Left ventricle myocardium inferior (tissue), 1 donor: ENCODE measurements at places on chromosomes 16 and 17.

- no peak for DNase-seq
These were observed 12.7 kb upstream of the FAM20A start for GRCh38 chr17:68613739-68614298.

DNA sequence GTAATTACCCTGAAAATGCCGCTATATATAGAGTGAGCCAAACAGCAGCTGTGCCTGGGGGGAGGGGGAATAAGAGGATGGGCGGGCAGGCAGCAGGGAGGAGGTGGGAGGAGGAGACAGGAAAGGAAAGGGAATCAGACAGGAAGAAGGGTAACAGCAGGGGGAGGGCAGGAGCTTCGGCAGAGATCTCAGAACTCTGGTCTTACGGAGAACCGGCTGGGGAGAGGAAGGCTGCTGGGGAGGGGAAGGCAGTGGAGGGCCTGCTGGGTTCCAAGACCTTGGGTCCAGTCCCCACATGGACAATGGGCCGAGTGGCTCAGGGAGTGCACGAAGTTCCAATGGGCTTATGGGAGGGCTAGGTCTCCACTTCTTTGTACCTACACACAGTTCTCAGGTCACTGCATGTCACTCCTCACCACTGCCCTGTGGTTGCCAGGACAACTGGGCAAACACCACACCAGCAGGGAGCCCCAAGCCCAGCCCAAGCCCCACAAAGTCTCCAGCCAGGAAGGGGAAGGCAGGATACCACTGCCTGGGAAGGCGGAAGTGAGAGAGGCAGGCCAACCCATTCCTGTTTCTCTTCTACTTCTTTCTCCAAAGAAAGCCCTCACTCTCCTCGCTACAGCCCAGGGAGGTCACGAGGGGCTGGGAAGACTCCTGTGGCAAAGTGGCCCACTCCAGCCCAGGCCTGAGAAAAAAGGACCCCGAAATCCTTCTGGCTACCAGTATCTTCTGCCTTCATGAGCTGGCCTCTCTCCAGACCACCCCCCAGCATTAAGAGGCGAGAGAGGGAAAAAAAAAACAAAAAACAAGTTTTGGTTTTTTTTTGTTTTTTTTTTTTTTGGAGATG, 25.3 kb downstream of the G6PC3 start:
- peak; percentile 71 for DNase-seq

DNA sequence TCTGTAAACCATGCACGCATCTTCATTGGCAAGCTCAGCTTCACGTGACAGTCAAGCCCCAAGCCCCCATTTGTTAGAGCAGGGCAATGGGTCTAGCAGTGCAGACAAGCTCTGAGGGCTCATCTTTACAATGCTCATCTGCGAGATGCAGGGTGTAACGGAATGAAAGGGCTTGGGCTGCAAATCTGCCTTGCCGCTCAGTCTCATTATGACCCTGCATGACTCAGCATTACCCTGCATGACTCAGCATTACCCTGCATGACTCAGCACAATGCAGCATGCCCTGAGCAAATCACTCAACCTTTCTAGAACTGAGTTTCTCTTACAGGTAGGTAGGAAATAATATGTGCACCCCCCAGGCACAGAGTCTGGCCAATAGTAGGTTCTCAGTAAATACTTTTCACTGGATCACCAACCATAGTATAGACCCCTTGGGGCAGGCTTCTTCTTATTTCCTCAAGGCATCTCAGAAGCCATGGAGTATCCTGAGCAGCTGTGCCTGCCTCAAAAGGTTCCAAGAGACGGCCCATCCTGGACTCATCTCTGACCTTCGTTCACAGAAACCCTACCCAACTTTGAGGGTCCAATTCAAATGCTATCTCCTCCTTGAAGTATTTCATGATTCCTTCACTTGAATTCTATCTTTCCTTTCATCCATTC, 391.3 kb upstream of the CDH5 start:
- DNase-seq = no peak

- no peak for DNase-seq
These were observed 1629.5 kb upstream of the GOT2 start for GRCh38 chr16:60363566-60363965.

DNA sequence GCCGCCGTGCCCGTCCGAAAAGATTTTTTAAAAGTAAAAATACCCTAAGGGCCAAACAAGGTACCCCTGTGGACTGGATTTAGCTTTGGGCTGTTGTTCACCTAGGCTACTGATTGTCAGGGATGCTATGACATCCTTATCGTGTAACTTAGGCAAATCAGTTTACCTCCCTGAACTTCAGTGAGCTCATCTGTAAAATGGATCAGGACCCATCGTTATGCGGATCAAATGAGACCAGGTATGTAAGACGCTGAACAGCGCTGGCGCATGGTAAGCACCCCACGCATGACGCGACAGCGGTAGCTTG, 658 bp upstream of the ZNF771 start:
- DNase-seq = no peak

DNA sequence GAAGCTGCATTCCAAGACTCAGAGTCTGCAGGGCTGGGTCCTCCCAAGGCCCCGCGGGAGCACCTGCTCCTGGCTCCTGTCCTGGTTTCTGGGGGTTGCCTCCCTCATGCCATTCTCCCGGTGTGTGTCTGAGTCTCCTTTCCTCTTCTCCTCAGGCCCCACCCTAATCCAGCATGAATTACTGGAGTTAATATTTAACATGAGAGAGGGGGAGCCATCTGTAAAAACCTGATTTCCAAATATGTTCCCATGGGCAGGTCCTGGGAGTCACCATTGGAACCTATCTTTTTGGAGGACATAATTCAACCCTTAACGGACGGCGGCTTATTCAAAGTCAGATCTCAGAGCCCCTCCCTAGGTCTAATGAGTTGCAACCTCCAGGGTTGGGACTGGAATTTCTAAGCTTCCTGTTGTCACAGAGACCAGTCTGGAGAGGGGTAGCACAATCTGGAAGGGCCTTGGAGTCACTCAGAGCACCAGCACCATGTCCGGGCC, 5.4 kb downstream of the C17orf99 start:
- no peak for DNase-seq

DNA sequence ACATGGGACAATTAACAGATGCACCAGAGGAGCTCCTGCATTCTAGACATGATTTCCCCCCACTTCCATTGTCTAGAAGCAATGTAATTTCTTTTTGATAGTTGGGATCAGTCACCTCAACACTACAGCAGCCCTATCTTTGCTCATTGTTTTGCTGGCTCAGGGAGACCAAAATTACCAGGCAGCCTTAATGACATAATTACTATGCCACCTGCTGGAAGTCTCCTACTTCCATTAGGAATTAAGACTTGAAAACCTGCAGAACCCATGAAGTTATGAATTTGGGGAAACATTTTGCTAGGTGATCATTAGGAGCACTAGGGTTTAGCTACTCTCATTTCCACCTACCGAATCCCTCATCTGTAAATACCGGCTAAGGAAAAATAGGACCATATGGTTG, 312.0 kb upstream of the CA10 start:
- no peak for DNase-seq
